Activated CD8-positive, alpha-beta T cell treated with anti-CD3 and anti-CD28 coated beads, Interleukin-2, amount 10 ng/mL, durations not matched to agents 7 days and 5 days (primary cell): ENCODE measurements at places on chromosomes 7 and 10. TPM values are rescaled to one million over a fixed set of nuclear protein-coding genes. Genes with fewer than 3 reads are reported as not detected.

The AKR1D1 gene
- total RNA-seq: not detected

DNA sequence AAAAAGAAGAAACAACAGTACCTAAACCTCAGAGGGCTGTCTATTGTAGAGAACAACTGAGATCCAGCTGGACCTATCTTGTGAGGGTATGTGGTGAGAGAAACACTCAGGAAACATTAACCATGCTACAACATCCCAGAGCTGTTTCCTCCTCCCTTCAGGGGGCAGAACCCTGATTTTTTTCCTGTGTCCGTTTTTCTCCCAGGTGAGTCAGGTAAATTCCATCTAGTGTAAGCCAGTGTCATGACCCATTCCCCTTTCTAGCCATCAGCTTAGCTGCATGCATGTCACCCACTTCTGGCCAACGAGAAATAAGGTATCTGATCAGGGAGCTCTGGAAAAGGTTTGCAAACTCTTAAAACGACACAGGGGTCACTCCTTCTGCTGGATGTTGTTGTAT is 103.8 kb downstream of the DNMBP start:
- no peaks in the 10 kb centered on the region for H3K27me3 ChIP-seq
- peaks cover 14% of the 10 kb centered on the region for H3K4me1 ChIP-seq
- H3K36me3 ChIP-seq: peaks cover 10% of the 10 kb centered on the region
- H3K27ac ChIP-seq: no peak overlapping the region

DNA sequence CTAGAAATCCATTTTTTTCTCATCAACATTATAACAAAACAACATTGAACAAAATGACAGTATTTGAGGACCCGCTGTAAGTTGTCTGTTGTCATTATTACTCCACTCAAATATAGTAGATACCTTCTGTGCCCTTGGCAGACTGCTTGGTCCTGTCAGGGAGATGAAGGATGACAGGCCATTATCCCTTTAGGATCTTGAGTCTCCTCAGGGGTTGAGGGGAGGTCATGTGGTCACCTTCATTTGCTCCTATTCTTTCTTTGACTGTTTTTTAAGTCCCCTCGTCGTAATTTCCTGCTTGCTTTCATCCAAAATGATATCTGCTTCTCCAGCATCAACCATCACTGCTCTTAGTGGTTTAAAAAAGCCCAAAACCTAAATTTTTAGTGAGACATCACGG is 2.6 kb upstream of the PIP4K2A start:
- H3K27ac ChIP-seq: no peak overlapping the region
- peaks cover 20% of the 10 kb centered on the region for H3K4me1 ChIP-seq
- no peaks in the 10 kb centered on the region for H3K27me3 ChIP-seq
- H3K36me3 ChIP-seq: peaks cover 13% of the 10 kb centered on the region
- H3K4me3 ChIP-seq: no peak overlapping the region

GRCh38 chr7:10521306-10521705 is 452.4 kb upstream of the PHF14 start:
- H3K27me3 ChIP-seq: no peaks in the 10 kb centered on the region
- no peak for DNase-seq
- no peaks in the 10 kb centered on the region for H3K36me3 ChIP-seq
- H3K4me3 ChIP-seq: no peak overlapping the region
- no peak overlapping the region for H3K27ac ChIP-seq

DNA sequence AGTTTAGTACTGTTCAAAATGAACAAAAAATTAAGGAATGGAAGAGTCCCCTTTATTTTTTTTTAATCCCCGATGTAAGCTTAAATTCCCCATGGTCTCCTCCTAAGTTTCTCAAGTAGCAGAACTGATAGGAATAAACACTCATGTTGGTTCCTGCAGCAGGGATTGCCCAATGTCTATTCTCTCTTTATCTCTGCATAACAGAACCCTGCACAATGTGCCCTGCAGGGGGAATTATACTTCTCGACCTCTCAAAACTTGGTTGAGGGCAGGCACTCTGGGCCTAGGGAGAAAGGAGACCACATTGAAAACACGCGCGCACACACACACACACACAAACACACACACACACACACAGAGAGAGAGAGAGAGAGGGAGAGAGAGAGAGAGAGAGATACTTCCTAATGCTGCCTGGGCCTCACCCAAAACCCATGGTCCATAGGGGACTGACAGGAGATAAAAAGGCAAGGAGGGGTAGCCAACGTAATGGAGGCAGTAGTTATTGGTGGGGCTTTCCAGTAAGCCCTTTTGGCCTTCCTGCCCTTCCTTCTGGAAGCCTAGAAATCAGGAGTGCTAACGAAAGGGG is 22.7 kb downstream of the JAZF1 start:
- no peak for DNase-seq
- no peak overlapping the region for H3K4me3 ChIP-seq
- H3K36me3 ChIP-seq: no peaks in the 10 kb centered on the region
- H3K27me3 ChIP-seq: no peaks in the 10 kb centered on the region
- H3K27ac ChIP-seq: no peak overlapping the region

The TRPV5 gene
- total RNA-seq: not detected

The DPYSL4 gene
- 2.2 TPM for total RNA-seq

The PILRA gene
- total RNA-seq: 11.5 TPM
